Nasal cavity respiratory epithelium epithelial cell of viscerocranial mucosa (primary cell): ENCODE measurements at places on chromosomes 2 and 18. TPM values are rescaled to one million over a fixed set of nuclear protein-coding genes. Genes with fewer than 3 reads are reported as not detected.

Gene PKDCC
- 0.28 and 0.34 TPM in 2 replicates for total RNA-seq

Gene SLC11A1
- 0.34 and 0.64 TPM in 2 replicates for total RNA-seq

Gene CHRNG
- total RNA-seq: not detected in 2 replicates

Gene GKN2
- total RNA-seq: not detected in 2 replicates

Gene ECEL1
- not detected in 2 replicates for total RNA-seq

Gene EEF1B2
- total RNA-seq: 488 and 759 TPM in 2 replicates

Gene CYP27A1
- total RNA-seq: 0.34 and 0.64 TPM in 2 replicates

Gene NYAP2
- total RNA-seq: under 0.01 TPM in 1 of 2 replicates, not detected in the other

Gene CAVIN2
- 2.1 and 9.3 TPM in 2 replicates for total RNA-seq

Gene ZAP70
- total RNA-seq: 0.07 TPM in 1 of 2 replicates, not detected in the other

Gene SLC30A3
- not detected in 2 replicates for total RNA-seq

Gene IL36B
- under 0.01 TPM in 1 of 2 replicates, not detected in the other for total RNA-seq
